ENCODE measurements at places on chromosomes 3 and 15.

DNA sequence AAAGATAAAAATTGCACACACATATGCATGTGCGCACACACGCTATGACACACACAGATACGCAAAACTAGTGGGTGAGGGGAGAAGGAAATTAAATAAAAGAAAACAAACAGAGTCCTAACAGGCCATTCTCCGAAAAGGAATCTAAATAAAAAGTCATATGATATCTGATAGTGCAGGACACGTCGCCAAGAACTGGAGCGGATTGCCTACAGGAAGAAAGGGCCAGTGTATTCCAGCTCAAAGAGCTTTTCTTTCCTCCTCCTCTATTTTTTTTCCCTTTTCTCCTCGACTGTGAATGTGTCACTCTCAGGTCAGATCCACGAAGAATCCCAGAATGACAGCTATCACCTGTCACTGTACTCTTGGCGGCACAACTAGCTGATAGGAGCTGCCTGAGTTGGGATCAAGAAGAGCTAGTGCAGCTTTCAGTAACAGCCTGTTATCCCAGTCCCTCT, 157.8 kb downstream of the TIGIT start:
- DNase-seq = peak; percentile 49

- DNase-seq = peak; percentile 64
Measured at GRCh38 chr15:95394186-95395067, 936.1 kb upstream of the NR2F2 start.

DNA sequence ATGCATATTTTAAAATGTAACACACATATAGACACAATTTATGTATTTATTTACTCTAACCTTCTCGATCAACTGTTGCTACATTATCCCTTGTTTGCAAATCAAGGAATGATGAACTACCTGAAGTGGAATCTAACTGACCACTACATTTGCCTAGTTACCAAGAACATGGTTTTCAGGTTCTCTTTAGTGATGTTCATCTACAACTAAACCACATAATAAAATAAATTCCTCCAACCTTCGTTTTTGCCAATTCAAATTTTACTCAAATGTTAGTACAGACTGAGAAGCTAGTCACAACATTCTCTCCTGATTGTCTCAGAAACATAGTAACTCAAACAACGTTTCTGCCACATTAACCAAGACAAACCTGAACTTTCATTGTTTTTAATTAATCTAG, 521.9 kb downstream of the FOXP1 start:
- DNase-seq = no peak

DNA sequence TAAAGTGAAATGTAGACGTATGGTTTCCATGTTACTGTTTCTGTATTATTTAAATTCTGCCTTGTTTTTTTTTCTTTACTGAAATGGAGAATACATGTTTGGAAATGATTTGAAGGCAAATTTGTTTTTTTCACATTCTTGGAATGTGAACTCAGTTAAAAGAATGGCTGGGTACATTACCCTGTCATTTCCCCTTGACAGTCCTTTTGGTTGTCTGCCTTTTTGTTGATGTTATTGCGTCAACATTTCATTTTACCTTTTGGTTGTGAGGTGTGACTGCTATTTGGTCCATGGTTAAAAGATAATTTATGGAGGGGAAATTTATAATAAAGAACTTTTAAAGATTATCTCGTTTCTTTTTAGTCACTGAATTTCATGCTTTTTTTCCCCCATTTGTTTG, 3.2 kb upstream of the GPR171 start:
- DNase-seq = no peak

DNA sequence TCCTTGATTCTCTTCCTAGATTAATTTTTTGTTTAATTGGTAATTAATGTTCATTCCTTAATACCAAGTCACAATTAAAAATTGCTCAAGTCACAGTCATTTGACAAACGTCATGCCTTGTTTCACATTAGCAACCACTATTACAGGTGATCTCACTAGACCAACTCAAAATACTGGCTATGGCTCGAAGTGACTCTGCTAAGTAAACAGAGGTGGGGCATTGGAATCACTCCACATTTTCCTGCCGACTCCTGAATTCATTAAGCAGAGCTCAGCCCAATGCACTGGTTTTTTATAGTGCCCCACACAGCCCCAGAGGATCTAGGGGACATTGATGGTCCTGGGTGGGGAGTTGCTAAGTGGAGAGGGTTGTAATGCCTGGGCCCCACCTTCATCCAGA, 201.2 kb upstream of the NSMCE3 start:
- no peak for DNase-seq

GRCh38 chr15:39364721-39365120, 216.2 kb upstream of the THBS1 start:
- DNase-seq = peak; percentile 47

All from fibroblast of mammary gland (primary cell).